ENCODE measurements at places on chromosomes 6 and 20.
A peak's percentile ranks its signal among the peaks of the same experiment; 100 is the strongest.

DNA sequence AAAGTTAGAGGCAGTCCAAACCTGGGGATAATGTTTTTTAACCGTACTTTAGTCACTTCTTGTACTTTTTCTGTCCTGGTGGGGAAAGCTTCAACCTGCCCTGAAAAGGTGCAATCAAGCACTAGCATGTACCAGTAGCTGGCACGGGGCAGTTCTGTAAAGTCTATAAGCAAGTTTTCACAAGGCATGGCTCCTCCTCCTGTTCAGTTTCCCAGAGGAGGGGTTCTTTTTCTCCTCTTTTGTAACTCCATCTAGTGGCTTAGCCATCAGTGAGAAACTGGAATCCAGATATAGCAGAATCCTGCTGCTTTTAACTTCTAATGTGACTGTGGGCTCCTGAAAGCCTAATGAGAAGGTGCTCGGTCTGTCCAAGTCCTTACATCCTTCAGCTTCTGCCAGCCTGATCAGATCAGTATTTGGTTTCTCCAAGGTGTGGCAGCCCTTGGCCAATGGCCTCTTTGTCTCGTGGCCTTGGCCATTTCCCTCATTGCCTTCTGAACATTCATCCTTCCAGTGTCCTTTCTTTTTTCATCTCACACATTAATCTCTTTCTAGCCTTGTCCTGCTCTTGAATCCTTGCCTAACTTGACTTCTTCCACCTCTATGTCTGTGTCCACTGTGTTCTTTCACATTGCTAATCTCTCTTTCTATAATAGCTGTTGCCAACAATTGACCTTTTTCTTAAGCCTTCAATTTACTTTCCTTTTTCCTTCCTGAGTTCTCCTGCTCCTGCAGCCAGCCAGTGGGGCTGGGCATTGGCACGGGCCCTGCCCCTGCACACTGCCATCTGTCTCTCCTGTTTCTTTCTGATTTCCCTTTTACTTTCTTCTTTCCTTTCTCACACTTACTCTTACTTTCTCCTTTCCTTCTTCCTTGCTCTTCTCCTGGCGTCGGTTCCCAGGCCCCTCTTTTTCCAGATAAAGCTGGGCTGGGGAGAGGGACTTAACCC, 222.0 kb upstream of the SYNCRIP start:
- no peak for DNase-seq

DNA sequence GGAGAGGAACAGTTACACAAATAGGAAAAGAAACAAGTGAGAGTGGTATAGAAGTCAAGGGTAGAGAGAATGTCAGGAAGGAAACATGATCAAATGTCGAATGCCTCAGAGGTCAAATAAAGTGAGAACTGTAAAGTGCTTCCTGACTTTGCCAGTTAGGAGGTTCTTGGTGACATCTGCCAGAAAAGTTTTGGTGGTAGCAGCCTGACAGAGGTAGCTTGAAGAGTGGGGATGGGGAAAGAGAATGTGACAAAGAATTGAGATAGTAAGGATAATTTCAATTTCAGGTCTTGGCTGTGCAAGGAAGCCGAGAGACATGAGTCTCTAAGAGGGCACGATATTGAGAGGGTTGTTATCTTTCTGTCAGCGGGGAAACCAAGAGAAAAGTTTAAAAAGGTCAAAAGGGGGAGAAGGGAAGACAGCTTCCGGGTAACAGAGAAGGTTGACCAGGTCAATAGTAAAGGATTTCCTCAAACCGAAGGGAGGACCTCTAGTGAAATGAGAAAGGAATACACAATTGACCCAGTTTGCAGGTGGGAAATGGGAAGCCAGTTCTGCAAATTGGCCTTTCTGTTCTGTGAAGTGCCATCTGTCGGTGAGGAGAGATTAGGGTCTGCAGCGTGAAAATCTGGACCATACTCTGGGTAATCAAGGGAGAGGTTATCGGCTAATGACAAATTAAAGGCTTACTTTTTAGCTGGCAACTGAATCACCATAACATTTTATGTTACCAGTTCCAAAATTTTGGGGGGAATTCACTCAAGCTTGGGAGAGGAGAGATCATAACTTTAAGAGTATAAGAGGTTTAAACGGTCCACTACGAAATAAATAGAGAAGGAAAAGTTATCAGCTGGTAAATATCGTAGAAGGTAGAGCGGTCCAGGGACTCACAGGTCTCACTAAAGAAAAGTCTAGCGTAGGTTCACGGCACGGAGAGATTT, 973 bp upstream of the BRD2 start:
- no peak for DNase-seq

- DNase-seq: no peak
These were observed 18.8 kb upstream of the CLPSL2 start for GRCh38 chr6:35757456-35758123.

- no peak for DNase-seq
These were observed 182.0 kb downstream of the DOK5 start for GRCh38 chr20:54657268-54657826.

- no peak for DNase-seq
These were observed 94.1 kb downstream of the YTHDF1 start for GRCh38 chr20:63121749-63122405.

DNA sequence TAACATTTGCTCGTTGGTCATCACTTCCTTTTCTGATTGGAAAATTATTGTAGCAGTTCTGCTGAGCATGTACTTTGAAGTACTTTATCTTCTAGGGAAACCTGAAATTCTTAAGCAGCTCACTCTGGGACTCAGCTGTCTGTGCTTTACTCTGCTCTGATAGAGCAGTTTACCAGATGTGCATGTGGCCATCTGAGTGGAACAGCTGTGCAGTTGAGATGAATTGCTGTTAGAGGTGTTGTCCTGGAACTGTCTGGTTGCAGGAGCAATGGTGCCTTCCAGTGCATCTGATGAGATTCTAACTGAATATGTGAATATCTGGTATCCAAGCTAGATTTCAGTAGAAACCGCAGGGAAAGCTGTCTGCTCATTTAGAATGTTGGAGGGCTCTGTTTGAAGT, 27.2 kb downstream of the PANK2 start:
- no peak for DNase-seq

DNA sequence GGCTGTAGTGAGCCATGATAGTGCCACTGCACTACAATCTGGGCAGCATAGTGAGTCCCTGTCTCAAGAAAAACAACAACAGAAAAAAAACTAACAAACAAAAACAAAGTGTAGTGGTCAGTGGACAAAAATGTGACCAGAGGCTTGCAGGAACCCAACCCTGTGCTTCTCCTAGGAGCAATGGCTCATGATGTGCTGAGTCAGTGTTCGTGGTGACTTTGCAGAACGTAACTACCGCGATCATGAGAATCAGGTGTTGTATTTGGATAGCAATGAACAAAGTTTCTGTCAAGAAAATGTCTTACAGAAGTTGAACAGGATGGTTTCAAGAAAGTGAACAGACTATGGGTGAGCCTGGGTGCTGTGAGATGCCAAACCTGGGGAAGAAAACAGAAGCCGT, 18.5 kb upstream of the FOXC1 start:
- no peak for DNase-seq

GRCh38 chr6:154154389-154154967, 115.4 kb downstream of the OPRM1 start:
- DNase-seq: peak; percentile 39

- DNase-seq: no peak
These were observed 24.1 kb upstream of the PI16 start for GRCh38 chr6:36930483-36930882.

DNA sequence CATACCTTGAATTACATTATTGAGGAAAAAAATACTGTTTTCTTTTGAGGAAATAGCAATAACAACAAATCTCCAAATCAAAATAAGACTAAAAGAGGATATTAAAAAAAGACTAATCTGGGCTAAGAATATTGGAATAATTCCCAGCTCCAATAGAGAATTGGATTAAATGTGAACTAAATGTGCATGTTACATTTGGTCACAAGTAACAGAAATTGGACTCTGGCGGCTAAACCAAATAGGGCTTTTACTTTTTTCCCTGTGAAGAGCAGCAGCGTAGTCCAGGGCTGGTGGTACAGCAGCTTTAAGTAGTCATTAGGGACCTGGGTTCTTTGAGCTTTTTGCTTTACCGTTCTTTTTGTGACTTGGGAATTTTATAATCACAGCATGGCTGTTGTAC, 71.9 kb downstream of the ELOVL2 start:
- no peak for DNase-seq

- DNase-seq: no peak
These were observed 125.2 kb downstream of the HIVEP2 start for GRCh38 chr6:142819603-142820337.

GRCh38 chr6:28863604-28864325, 60.0 kb downstream of the TRIM27 start:
- DNase-seq: peak; percentile 77

- DNase-seq: no peak
These were observed 135.8 kb downstream of the SLC35F1 start for GRCh38 chr6:118042855-118043254.

DNA sequence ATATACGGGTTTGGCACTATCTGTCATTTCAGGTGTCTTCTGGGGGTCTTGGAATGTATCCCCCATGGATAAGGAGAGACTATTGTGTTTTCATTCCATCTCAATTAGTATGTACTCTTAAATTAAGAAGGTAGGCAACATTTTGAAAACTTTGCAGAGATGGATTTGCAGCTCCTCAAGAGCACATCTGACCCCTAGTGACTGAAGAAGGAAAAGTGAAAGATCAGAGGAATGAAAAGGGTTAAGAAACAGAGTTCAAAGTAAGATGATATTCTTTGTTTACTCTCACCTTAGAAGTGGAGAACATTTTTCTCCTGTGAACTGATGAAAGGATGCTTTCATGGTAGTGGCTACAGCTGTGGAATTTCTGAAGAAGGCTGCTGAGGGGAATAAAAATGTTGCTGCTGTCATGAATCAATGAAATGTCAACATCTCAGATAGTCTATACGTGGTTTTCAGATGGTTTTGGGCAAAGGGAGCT, 41.5 kb downstream of the SH3BGRL2 start:
- DNase-seq: no peak

GRCh38 chr6:25746968-25747367, 7.6 kb upstream of the SLC17A4 start:
- no peak for DNase-seq

- DNase-seq: no peak
These were observed 23.9 kb upstream of the VEGFA start for GRCh38 chr6:43746071-43746470.

DNA sequence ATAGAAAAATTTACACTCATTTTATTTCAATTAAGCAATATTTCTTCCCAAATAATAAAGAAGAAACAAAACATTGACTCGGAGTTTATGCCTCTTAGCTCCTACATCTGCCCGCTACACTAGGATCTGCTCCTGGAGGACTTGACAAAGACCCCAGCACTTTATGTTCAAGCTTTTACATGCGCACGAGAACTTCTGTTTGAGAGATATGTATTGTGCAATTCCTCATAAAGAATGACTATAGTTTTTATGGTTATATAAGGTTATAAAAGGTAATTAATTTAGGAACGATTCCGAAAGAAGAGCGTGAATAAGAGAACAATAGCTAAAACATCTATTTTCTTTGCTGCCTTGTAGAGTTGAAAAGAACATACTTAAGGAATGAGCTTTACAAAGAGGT, 12.4 kb upstream of the RALY start:
- no peak for DNase-seq

- no peak for DNase-seq
These were observed 95.4 kb downstream of the MKKS start for GRCh38 chr20:10338426-10339180.

- no peak for DNase-seq
These were observed 38.4 kb downstream of the ZMYND8 start for GRCh38 chr20:47318027-47318585.

GRCh38 chr20:39660226-39660625, 698.1 kb downstream of the DHX35 start:
- DNase-seq: no peak

DNA sequence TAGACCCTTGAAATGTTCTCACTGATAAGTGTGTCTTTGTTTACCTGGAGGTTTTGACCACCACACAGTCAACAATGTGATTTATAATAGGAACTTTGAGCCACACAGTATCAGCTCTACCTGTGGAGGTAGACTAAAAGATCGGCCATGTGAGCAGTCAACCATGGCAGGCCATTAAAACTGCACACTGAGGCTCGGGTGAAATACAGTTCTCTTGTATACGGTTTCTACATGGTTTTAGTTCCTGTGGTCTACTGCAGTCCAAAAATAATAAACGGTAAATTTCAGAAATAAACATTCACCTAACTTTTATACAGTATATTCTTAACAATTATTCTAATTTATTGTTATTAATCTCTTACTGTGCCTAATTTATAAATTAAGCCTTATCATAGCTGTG, 47.2 kb downstream of the TRIM38 start:
- DNase-seq: no peak

- DNase-seq: no peak
These were observed 64.5 kb upstream of the SLC22A1 start for GRCh38 chr6:160057080-160057479.

- DNase-seq: no peak
These were observed 84.5 kb downstream of the DNAH8 start for GRCh38 chr6:38799529-38800184.

- no peak for DNase-seq
These were observed 217.5 kb upstream of the SUPT3H start for GRCh38 chr6:45595010-45595851.

- DNase-seq: no peak
These were observed 28.4 kb downstream of the IL20RA start for GRCh38 chr6:137016356-137016755.

DNA sequence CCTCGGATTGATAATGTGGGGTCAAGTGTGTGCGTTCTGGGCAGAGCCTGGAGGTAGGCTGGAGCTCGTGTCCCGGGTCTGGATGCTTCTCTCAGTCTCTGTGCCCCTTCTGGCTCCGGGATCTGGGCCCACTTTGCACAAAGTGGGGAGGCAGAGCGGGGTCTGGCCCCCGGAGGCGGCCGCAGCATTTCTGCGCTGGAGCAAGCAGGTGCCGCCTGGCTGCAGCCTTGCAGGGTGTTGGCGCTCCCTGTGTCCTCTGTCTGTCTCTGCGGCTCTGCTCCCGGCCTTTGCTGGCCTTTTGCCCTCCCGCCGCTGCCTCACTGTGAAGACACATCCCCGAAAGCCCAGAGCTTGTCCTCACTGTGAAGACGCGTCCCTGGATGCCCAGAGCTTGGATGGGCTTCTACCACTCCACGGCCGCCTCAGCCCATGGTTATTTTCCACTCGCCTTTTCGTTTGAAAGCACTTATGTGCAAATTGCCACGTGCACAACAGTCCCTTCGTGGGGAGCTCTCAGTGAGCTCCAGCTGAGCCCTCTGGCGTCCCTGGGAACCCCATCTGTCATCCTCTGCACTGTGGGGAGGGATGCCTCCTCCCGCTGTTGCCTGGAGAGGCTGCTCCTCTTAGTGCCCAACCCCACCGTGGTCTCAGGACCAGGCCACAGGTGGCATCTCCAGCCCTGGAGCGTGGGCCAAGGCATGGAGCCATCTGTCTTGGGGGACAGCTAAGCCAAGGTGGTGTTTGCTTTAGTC, 17.4 kb downstream of the SLCO4A1 start:
- no peak for DNase-seq

- DNase-seq: no peak
These were observed 53.6 kb downstream of the SOBP start for GRCh38 chr6:107543567-107543966.

GRCh38 chr20:53828682-53829254, 235.1 kb upstream of the ZNF217 start:
- DNase-seq: no peak
